ENCODE measurements at places on chromosomes 4 and X. TPM values are rescaled to one million over a fixed set of nuclear protein-coding genes. Genes with fewer than 3 reads are reported as not detected.

DNA sequence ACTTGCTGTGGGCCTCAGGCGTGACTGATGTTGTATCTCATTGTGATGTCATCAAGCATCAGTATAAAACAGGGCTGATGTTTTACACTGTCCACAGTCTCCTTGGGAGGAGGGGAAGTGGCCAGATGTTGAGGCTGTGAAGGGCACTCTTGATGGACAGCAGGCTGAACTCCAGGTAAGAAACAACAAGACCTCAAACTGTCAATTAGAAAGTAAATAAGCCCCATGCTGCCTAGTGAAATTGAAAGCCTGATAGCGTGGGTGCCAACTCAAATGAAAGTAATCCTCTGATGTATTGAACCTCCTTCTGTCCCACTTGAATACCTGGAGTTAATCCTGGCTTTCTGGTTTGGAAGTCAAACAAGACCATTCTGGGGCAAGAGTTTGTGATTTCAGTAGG, 19.7 kb downstream of the VSIG1 start:
- H3K4me1 ChIP-seq = no peaks in the 10 kb centered on the region
- H3K27ac ChIP-seq = no peak overlapping the region
- peaks cover 8% of the 10 kb centered on the region for H3K27me3 ChIP-seq

DNA sequence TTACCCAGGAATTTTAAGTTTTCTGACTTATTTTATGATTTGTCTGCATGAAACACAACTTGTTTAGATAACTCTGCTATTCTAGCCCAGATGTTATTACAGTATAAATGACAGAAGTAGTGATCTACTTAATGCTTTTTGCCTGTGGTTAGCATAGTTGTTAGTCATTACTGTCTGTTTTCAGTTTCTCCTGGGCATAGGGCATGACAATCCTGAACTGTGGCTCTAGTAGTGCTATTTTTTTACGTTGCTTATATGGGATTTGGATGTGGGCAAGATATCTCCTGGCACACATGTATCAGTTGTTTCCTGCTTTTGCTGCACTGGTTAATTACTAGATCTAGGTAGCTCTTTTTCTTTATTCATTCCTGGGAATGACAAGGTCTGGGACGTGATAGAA, 1005.8 kb downstream of the PCDH18 start:
- H3K4me1 ChIP-seq = no peaks in the 10 kb centered on the region
- DNase-seq = no peak
- no peak overlapping the region for H3K27ac ChIP-seq
- no peaks in the 10 kb centered on the region for H3K36me3 ChIP-seq

DNA sequence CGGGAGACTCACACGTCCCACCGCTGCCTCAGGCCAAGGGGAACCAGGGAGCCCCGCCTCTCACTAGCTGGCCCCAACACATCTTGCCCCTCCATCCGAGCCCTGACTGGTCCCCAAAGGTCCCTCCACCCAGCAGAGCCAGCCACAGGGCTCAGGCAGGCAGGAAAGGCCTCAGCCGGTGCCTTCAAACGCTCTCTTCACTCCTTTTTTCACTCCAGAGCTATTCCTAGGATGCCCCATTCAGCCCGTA, 1.5 kb upstream of the ARHGAP4 start:
- no peaks in the 10 kb centered on the region for H3K27me3 ChIP-seq
- H3K27ac ChIP-seq = peak overlapping the region; percentile 97
- H3K4me1 ChIP-seq = peaks cover 20% of the 10 kb centered on the region
- no peak for DNase-seq
- peak overlapping the region; percentile 71 for H3K4me3 ChIP-seq

DNA sequence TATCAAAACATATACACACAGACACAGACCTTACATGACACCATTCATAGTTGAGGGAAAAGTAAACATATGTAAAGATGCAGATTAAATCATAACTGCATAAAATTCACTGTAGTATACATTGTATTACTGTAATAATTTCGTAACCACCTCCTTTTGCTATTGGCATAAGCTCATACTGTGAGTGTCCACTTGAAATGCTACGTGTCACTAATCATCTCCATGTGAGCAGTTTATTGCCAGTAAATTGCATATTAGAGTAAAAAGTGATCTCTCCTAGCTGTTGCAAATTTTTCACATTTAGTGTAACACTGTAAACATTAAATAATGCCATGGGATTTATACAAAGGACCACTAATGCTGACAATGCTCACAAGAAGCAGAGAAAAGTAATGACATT, 256.7 kb upstream of the GNPDA2 start:
- no peaks in the 10 kb centered on the region for H3K36me3 ChIP-seq
- DNase-seq = no peak
- H3K4me1 ChIP-seq = no peaks in the 10 kb centered on the region
- no peaks in the 10 kb centered on the region for H3K27me3 ChIP-seq

- peak; percentile 75 for DNase-seq
- H3K27ac ChIP-seq = no peak overlapping the region
- no peaks in the 10 kb centered on the region for H3K36me3 ChIP-seq
- H3K27me3 ChIP-seq = no peaks in the 10 kb centered on the region
- no peak overlapping the region for H3K4me3 ChIP-seq
These were observed 290.6 kb upstream of the TAPT1 start for GRCh38 chr4:16516796-16517439.

- no peaks in the 10 kb centered on the region for H3K4me1 ChIP-seq
- no peak for DNase-seq
- H3K4me3 ChIP-seq = no peak overlapping the region
- no peaks in the 10 kb centered on the region for H3K27me3 ChIP-seq
- no peaks in the 10 kb centered on the region for H3K36me3 ChIP-seq
These were observed 247.8 kb upstream of the DKK2 start for GRCh38 chr4:107283587-107284559.

DNA sequence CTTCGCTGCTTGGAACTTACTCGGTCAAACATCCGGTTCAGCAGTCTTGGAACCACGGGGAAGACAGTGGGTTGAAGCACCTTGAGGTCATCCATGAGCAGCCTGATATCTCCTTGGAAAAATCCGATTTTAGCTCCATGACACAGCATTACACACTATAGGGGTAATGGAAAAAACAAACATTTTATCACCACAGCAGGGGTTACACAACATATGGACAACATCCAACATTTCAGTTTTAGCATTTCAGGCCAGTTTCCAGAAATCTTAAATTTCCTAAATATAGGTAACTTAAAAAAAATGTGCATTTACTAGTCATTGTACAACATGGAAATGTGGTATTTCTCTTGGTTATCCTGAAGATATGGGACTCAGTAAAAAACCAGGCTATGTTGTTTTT, 34.4 kb upstream of the CENPU start:
- peaks cover 72% of the 10 kb centered on the region for H3K36me3 ChIP-seq
- H3K4me1 ChIP-seq = no peaks in the 10 kb centered on the region
- no peak for DNase-seq
- H3K27me3 ChIP-seq = no peaks in the 10 kb centered on the region
- no peak overlapping the region for H3K27ac ChIP-seq

- H3K4me3 ChIP-seq = no peak overlapping the region
- H3K36me3 ChIP-seq = no peaks in the 10 kb centered on the region
- no peak overlapping the region for H3K27ac ChIP-seq
- H3K27me3 ChIP-seq = no peaks in the 10 kb centered on the region
- H3K4me1 ChIP-seq = no peaks in the 10 kb centered on the region
These were observed 231.3 kb upstream of the S100G start for GRCh38 chrX:16418650-16419049.

GRCh38 chrX:41224605-41225004, 109.4 kb upstream of the DDX3X start:
- no peak for DNase-seq
- H3K36me3 ChIP-seq = peaks cover 10% of the 10 kb centered on the region
- no peaks in the 10 kb centered on the region for H3K4me1 ChIP-seq
- no peak overlapping the region for H3K27ac ChIP-seq
- no peak overlapping the region for H3K4me3 ChIP-seq
- no peaks in the 10 kb centered on the region for H3K27me3 ChIP-seq

- no peak for DNase-seq
- H3K27me3 ChIP-seq = no peaks in the 10 kb centered on the region
- no peak overlapping the region for H3K4me3 ChIP-seq
- no peaks in the 10 kb centered on the region for H3K4me1 ChIP-seq
These were observed 289.4 kb downstream of the ANKRD50 start for GRCh38 chr4:124423160-124423559.

DNA sequence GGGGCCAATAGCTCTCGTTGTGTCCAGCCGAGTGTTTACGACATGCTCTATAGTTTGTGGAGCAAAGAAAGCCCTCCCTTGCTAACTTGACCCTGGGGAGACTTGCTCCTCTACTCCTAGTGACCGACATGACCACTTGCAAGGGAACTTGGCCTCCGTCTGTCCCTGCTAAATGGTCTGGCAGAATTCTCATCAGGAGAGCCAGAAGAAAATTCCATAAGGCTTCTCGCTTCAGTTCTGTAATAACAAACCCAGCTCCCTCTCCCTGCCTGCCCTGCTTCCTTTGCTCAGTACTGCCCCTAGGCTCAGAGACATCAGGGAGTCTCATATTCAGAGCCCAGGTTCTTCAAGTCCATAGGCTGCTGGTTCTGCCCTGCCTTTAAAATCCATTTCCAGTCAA, 13.0 kb downstream of the DOCK11 start:
- no peaks in the 10 kb centered on the region for H3K27me3 ChIP-seq
- DNase-seq = peak; percentile 18
- no peaks in the 10 kb centered on the region for H3K4me1 ChIP-seq
- H3K36me3 ChIP-seq = no peaks in the 10 kb centered on the region
- no peak overlapping the region for H3K4me3 ChIP-seq

GRCh38 chrX:41543668-41544067, 96.5 kb downstream of the NYX start:
- no peak overlapping the region for H3K27ac ChIP-seq
- DNase-seq = no peak
- no peaks in the 10 kb centered on the region for H3K36me3 ChIP-seq
- no peaks in the 10 kb centered on the region for H3K4me1 ChIP-seq
- no peak overlapping the region for H3K4me3 ChIP-seq

DNA sequence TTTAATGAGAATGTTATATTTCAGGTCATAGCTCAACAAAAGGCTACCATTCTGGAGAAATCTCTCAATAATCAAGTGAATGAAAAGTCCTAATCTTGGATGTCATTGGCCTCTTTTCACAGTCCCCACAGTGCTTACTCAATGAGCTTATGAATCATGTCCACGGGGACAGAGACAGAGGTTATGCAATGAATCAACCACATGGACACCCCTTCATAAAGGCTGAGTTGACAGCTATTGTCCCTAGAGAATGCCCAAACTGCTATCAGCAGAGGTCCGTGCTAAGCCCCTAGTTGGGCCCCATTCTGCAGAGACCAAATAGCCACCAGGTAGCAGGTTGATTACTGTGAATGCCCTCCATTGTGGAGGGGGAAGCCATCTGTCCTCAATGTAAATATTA, 158.1 kb downstream of the LHFPL1 start:
- H3K4me3 ChIP-seq = no peak overlapping the region
- DNase-seq = no peak
- no peaks in the 10 kb centered on the region for H3K4me1 ChIP-seq
- no peak overlapping the region for H3K27ac ChIP-seq
- H3K27me3 ChIP-seq = no peaks in the 10 kb centered on the region

GRCh38 chr4:155950461-155950860, 3.2 kb downstream of the CTSO start:
- H3K4me1 ChIP-seq = no peaks in the 10 kb centered on the region
- H3K36me3 ChIP-seq = no peaks in the 10 kb centered on the region
- H3K27ac ChIP-seq = no peak overlapping the region
- H3K27me3 ChIP-seq = no peaks in the 10 kb centered on the region
- DNase-seq = no peak

DNA sequence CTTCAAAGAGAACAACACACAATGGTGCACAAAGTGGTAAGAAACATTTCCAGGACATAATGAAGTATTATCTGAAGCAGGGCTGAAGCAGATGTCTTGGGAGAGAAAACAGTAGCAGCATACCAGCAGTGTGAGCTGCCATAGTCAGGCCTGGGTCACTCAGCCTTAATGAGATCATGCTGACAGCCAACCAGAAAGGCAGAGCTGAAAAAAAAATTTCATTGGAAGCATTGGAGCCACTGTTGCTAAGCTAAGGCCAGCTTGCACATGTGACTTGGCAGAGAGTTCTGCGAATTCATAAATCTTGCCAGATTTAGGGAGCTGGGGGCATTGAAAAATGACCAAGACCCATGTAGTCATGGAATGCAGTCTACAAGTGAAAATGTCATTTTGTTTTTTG, 444.0 kb upstream of the PITX2 start:
- no peak overlapping the region for H3K4me3 ChIP-seq
- no peak overlapping the region for H3K27ac ChIP-seq
- H3K27me3 ChIP-seq = no peaks in the 10 kb centered on the region
- H3K4me1 ChIP-seq = no peaks in the 10 kb centered on the region

DNA sequence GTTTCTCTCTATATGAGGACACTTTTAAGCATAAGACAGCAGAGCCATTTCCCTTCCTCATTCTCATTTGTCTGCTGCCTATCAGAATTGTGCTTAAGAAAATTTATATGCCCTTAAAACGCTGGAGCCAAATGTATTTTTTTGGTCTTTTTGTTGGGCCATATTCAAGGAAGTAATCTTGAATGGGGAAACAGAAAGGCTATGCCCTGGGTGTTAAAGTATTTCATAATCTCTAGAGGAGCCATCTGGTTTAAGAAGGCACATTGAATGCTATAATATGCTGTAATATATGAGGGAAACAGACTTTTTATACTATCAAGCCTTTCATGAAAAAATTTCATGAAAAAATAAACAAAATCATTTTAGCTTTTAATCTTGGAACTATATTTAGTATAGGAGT, 4.3 kb downstream of the DMD start:
- H3K36me3 ChIP-seq = no peaks in the 10 kb centered on the region
- no peak overlapping the region for H3K27ac ChIP-seq
- H3K4me3 ChIP-seq = no peak overlapping the region
- DNase-seq = no peak
- no peaks in the 10 kb centered on the region for H3K4me1 ChIP-seq

DNA sequence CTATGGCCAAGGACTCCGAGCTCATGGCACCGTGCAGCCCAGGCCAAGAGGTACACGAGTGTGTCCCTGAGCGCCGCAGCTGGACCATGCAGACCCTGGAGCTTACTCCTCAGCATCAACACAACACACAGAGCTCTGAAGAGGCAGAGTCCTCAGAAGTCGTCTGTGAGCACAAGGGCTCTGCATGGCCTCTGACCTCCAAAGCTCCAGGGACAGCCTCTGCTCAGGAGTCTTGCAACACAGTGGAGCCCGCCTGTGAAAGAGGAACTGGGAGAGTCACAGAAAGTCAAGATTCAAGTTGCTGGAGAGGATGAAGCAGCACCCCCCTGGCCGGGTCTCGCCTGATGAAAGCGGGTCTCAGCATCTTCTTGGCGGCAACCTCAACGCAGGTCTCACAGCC, 2.9 kb downstream of the LRPAP1 start:
- peaks cover 29% of the 10 kb centered on the region for H3K4me1 ChIP-seq
- H3K27me3 ChIP-seq = no peaks in the 10 kb centered on the region
- DNase-seq = no peak
- H3K27ac ChIP-seq = no peak overlapping the region
- H3K36me3 ChIP-seq = peaks cover 9% of the 10 kb centered on the region
- H3K4me3 ChIP-seq = no peak overlapping the region

GRCh38 chr4:34826660-34827059, 1417.7 kb downstream of the ARAP2 start:
- no peaks in the 10 kb centered on the region for H3K4me1 ChIP-seq
- H3K36me3 ChIP-seq = no peaks in the 10 kb centered on the region
- H3K27ac ChIP-seq = no peak overlapping the region
- no peak overlapping the region for H3K4me3 ChIP-seq

UGT8 gene
- total RNA-seq = 42.2 TPM

PABPC1L2A gene
- not detected for total RNA-seq

NEIL3 gene
- total RNA-seq = 0.35 TPM

TLR1 gene
- total RNA-seq = 18.0 TPM

SHOX gene
- not detected for total RNA-seq

TCEANC gene
- total RNA-seq = 5.3 TPM

MAGEB10 gene
- total RNA-seq = not detected

CDKL5 gene
- 18.0 TPM for total RNA-seq

DLG3 gene
- 38.3 TPM for total RNA-seq
